ENCODE measurements at places on chromosomes 16 and 17. TPM values are rescaled to one million over a fixed set of nuclear protein-coding genes. Genes with fewer than 3 reads are reported as not detected.

The CMTM2 gene
- 0.33 TPM for total RNA-seq

The TM4SF5 gene
- not detected for total RNA-seq

The KRTAP9-2 gene
- total RNA-seq = not detected

The ZNF771 gene
- 22.4 TPM for total RNA-seq

The TBC1D10B gene
- 15.7 TPM for total RNA-seq

DNA sequence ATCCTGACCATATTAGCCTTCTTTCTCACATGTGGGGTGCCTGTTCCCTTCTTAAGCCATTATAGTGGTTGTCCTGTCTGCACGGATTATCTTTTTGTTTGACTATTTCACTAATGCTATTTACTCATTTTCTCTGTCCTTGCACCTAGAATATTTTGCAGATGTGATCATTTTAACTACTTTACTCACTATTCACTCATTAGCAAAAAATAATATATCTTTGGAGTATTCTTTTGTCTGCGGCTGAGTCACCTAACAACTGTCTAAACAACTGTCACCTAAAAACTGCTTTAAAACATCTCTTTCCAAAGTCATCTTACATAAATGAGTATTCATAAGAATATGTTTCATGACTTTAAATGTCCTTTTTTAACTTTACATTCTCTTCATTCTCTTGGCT lies 87.4 kb downstream of the KCNJ2 start:
- DNase-seq = no peak

GRCh38 chr16:89969741-89970410 lies 21.3 kb downstream of the DEF8 start:
- DNase-seq = no peak

DNA sequence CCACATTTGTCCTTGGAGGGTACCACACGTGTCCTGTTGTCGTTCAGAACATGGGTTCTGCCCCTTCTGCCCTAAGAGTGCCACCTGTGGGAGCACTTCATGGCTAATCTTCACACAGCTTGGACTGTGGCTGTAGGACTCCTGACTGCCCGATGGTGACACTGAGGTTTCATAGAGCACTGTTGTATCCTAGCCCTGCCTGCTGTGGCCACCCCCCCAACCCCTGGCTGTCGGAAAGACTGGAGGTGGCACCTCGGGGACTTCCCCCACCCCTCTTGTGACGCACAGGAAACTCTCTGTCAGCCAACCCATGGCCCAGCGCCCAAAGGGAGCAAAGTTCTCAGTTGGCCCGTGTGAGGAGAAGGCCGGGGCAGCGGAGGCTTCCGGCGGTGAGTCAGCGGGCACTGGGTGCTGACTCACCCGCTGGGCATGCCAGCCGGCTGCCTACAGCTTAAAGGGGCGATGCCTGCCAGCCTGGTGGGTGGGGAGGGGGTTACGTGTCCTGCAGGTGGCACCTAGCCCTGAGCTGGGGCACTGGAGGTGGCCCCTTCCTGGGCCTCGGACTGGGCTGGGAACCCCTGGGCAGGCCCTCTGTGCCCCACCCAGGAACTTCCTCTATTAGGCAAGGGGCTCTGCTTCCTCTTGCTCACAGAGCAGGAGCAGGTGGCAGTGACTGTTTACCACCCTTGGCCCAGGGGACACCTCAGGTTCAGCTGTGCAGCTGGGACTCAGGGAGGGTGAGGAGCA lies 3.4 kb downstream of the MAP2K3 start:
- DNase-seq = peak; percentile 98

GRCh38 chr16:66155933-66156332 lies 210.6 kb upstream of the CDH5 start:
- DNase-seq = no peak

- DNase-seq = no peak
Observed at GRCh38 chr17:41567317-41567716, 4.5 kb downstream of the KRT9 start.

DNA sequence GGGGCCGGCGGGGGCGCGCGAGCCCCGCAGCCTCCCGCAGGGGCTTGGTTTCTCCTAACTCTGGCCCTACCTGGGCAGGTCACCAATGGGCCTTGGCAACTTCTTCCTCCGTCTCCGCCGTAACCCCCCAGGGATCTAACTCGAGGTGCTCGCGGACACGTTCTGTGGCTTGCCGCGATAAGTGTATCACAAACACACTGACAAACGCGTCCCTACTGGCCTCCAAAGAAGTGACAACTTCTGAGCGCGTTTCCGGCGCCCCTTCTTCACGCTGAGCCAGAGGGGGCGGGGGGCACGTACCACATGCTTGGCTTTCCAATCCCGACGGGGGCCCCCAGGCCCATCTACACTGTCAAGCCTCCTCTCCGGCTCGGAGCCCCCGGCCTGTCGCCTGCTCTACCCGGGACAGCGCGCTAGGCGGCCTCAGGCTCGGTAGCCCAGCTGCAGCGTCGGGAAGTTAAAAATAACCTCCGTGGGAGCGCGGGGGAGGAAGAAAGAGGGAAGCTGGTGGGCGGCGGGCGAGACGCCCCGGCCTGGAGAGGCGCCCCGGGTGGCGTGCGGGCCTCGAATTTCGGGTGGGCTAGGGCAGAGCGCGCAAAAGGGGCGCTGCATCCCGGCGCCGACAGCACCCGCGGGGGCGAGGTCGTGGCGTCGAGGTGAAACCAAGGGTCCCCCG lies 725 bp upstream of the SPHK1 start:
- no peak for DNase-seq

- DNase-seq = no peak
Observed at GRCh38 chr16:81036751-81037350, 1.2 kb downstream of the ATMIN start.

DNA sequence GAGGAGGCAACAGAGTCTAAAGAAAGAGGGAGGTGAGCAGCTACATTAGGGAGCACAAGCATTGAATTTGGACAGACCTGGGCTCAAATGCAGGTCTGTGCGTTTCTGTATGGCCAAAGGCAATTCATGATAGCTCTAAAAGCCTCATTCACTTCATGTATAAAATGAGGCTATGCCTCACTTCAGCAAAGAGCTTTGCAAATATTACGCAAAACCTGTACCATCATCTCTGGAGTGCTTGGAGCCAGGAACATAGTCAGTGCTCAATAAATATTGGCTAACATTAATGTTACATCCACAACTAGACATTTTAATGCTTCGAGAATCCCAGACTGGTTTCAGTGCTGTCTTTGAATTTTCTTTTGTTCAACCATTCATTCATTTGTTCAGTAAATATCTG lies 254.7 kb upstream of the CDH11 start:
- DNase-seq = no peak

DNA sequence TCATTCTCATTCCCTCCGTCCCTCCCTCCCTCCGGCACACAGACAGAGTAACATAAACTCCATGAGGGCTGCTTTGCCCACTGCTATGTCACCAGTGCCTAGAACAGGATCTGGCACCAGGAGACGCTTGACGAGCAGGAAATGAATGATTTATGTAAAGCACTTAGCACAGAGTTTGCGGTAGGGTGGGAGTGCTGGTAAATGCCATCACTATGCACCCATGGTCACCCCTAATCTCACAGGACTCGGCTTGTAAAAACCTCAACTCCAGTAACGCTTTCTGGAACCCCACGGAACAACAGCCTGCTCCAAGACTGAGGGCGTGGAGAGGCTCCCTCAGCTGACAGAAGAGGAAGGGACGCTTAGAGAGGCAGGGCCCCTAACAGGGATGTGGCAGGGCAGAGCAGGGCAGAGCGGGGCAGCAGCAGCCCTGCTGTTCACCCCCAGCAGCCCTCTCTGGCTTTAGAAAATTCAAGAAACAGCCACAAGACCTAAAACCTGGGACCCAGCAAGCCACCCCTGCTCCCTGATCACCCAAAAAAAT lies 156.9 kb downstream of the C16orf78 start:
- DNase-seq = no peak

- DNase-seq = peak; percentile 46
Observed at GRCh38 chr17:77606146-77606864, 352.2 kb upstream of the TNRC6C start.

- no peak for DNase-seq
Observed at GRCh38 chr16:68792465-68793324, 50.6 kb upstream of the TANGO6 start.

DNA sequence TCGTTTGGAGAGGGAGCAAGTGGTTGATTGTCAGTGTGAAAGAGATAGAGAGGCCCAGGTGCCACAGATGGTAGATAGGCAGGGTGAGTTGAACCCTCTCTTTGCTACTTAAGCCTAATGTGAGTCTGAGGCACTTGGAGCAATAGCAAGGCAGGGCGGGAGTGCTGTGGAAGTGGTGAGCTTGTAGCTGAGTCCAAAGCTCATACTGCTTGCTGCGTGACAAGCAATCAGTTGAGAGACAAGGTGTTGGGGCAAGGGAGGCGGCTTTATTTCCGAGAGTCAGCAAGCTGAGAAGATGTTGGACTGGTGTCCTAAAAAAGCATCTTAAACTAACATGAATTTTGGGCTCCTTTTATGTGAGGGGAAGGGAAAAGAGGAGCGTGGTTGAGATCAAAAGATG lies 112.9 kb upstream of the ZKSCAN2 start:
- no peak for DNase-seq

DNA sequence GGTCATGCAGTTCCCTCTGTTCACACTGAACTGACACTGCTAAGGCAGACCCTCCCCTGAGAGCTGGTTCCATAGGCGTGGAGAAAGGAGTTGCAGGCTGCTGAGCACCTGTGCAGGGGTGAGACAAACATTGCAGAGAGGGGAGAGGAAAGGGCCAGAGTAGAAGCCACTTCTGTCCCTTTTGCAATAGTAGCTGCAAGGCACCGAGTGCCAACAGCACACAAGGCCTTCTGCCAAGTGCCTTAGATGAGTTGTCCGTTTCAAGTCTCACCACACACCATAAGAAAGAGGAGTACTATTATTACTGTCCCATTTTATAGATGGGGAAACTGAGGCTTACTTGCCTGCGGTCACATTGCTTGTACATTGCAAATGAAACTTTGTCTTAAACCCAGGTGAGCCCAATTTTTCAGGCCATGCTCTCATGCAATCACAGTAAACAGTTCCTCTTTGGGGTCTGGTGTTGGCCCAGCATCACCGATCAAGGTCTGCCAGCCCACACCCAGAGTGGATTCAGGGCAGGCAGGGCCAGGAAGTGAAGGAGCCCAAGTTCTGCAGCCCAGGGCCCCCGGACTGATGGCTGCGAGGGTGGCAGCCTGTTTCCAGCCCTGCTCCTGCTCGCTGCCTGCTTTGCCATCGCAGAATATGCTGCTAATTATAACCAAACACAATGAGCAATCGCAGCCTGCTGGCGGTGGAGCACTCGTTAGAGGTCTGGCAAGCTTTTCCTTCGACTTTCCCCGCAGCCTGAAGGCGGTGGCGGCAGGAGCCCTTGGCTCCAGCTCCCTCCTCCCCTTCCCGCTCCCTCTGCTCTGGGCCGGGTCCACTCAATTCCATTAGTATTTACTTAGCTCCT lies 36.8 kb upstream of the DYNLL2 start:
- DNase-seq = no peak

DNA sequence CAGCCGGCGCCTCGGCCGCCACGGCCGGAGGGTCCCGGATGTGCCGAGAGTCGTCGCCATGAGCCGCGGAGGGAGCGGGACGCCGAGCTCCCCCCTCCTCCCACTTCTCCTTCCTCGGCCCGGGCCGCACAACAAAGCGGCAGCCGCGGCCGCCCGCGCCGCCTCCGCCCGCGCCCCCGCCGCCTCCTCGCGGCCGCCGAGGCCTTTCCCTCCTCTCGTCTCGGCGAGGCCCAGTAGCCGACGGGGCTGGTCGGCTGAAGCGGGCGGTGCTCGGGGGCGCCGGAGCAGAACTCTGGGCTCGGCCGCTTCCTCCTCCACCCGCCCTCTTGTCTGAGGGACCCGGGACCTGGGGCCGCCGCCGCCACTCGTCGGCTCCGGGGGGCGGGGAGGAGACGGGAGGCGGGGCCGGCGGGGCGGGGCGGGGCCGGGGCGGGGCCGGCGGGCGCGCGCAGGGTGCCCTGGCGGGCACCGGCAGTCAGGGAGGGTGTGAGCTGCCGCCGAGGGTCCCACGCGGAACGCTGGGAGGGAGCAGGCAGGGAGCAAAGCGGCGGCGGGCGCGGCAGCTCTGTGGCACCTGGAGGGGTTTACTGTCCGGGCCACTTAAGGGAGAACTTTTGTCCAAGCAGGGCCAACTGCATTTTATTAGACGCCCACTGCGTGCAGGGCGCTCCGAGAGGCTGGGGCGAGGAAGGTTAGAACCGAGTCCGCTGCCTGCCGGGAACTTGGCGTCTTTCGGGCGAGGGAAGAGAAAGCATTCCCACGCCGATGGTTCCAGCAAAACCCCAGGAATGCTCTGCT lies at the start of gene SMURF2:
TSS of gene SMURF2 (minus strand) at position 332 of the 798 bp plus-strand sequence. CDS start 427 bp downstream, outside the sequence.
- peak; percentile 88 for DNase-seq

DNA sequence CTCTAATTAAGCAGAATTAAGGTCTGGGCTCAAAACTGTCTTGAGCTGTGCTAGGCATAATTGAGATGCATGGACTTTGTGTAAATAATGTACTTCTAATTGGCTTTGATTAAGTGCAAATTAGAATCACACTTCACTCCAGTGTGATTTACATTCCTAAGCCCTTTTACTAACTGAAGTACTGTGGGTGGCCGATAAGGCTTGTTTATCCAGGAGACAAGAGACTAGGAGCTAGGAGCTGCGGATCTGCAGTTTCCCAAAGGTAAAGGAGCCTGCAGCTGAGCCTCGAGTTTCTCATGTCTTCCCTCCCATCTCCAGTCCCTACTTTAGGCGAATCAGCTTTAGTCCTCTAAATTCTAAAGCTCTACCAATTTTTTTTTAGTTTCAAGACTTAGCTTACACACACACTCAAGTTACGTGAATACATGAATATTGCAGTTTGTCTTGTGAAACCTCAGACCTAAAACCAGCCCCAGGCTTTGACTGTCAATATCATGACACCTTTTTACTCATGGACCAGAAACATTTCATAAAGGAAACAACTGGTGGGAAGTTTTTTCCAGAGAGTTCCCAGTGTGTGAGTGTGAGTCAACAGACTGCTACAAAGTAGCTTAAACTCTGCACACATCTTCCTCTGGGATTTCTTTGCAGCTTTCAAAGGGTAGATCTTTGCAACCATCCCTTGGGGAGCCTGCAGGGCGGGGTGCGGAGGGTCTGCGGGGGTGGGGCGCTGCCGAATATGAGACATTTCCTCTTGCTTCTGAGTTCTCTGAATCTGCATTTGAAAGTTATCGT lies 113.9 kb upstream of the TBX2 start:
- no peak for DNase-seq

DNA sequence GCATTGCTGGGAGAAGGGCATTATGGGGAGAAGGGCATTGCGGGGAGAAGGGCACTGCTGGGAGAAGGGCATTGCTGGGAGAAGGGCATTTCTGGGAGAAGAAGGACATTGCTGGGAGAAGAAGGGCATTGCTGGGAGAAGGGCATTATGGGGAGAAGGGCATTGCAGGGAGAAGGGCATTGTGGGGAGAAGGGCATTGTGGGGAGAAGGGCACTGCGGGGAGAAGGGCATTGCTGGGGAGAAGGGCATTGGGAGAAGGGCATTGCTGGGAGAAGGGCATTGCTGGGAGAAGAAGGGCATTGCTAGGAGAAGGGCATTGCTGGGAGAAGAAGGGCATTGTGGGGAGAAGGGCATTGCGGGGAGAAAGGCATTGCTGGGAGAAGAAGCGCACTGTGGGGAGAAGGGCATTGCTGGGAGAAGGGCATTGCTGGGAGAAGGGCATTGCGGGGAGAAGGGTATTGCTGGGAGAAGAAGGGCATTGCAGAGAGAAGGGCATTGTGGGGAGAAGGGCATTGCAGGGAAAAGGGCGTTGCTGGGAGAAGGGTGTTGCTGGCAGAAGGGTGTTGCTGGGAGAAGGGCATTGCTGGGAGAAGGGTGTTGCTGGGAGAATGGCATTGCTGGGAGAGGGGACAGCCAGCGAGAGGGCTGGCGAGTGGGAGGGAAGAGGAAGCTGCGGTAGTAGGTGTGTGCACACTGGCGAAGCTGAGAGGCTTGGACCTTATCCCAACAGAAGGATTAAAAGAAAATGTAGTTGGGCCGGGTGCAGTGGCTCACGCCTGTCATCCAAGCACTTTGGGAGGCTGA lies 4.6 kb upstream of the PYDC1 start:
- no peak for DNase-seq
